ENCODE measurements at places on chromosomes 5 and 9. TPM values are rescaled to one million over a fixed set of nuclear protein-coding genes. Genes with fewer than 3 reads are reported as not detected.
A peak's percentile ranks its signal among the peaks of the same experiment; 100 is the strongest.

DNA sequence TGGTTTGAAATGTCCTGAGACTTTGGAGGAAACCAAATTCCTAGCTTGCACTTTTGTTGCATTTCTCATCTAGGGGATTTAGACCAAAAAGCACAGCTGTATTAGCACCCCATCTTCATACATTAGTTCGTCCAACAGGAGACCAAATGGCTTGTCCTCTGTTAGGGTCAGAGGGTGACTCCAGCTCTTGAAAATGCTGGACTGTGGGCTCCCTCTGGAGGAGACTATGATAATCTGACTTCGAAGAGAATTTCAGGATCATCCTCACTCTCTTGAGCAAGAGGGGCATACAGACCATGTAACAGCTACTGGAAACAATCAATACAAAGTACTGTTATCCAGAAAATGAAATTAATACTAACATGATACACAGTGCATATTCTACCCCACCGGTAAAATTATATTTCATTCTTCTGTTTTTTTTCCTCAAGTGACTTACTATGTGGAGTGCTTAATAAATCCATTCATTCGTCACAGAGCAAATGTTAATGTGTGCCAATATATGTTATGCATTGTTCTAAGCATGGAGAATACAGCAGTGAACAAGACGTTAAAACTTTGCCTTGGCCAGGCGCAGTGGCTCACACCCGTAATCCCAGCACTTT, 63.7 kb upstream of the PPP2CA start:
- peak; percentile 24 for DNase-seq

DNA sequence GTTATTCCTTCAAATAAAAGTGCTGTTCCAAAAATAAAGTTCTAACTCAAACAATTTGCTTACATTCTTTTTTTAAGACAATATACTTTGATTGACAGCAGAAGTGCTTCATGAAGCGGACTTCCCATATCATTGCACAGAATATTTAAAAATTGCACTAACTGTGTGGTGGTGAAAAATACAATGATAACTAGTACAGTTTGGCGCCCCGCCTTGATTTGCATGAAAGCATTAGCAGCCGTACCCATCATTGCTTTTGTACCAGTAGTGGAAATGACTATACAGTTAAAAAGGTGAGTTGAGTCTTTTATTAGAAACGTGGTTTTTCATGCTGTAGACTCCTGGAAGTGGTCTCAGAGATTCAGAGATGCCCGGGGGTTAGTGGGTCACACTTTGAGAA, 69.5 kb upstream of the MAP3K1 start:
- no peak for DNase-seq

DNA sequence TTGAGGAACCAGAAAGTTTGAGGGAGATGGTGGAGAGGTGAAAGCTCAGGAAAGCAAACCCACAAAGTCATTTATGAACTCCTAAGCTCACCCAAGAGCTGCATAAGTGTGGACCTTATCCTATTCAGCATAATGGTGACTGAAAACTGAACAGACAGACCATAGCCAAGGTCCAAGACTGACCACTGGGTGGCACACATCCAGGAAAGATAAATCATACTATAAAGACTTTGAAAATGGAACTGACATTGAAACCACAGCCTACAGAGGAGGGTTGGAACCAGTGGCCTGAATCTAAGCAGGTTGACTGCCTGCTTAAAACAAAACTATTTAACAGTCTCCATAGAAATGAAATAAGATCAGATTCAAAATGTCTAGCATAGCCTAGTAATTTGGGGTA, 121.0 kb upstream of the RGS7BP start:
- DNase-seq, result no peak

PALM2AKAP2 gene
- not detected for polyA plus RNA-seq

ABCA1 gene
- polyA plus RNA-seq, result 0.14 TPM

DNA sequence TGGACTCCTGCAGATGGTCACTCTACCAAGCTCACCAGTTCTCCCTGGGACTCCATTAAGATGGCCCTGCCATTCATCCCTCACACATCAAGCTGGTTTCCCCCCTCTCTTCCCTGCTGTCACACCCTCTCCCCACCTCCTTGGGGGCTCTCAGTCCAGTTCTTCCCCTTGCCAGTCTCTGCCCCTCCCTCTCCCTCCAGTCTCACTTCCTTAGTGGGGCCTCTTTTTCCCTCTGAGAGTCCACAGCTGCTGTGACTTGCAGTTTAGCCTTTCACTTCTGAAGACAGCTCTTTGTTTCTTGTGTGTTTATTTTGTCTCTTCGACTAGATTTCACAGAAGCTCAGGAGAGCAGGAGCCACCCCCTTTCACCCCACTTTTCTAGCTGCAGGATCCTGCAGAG, 10.5 kb downstream of the DOCK2 start:
- DNase-seq, result no peak

DNA sequence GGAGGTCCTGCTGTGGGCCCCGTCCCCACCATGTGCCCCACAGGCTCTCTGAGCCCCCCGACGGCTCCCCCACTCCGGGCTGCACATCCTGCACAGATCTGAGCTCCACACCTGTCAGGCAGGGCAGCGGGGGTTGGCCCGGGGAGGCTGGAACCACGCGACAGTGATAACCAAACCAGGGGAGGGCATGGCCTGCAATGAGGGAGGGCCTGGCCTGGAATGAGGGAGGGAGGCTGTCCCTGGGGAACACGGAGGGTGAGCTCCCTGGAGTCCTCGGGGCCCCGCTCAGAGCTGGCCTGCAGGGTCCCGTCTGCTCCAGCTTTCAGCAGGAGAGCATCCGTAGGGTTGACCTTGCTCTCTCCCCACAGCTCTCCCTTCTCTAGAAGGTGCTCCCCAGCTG, 30.5 kb downstream of the SLC9A3 start:
- DNase-seq, result no peak

- no peak for DNase-seq
Measured at GRCh38 chr9:135903358-135903656, 4.0 kb downstream of the CAMSAP1 start.

DNA sequence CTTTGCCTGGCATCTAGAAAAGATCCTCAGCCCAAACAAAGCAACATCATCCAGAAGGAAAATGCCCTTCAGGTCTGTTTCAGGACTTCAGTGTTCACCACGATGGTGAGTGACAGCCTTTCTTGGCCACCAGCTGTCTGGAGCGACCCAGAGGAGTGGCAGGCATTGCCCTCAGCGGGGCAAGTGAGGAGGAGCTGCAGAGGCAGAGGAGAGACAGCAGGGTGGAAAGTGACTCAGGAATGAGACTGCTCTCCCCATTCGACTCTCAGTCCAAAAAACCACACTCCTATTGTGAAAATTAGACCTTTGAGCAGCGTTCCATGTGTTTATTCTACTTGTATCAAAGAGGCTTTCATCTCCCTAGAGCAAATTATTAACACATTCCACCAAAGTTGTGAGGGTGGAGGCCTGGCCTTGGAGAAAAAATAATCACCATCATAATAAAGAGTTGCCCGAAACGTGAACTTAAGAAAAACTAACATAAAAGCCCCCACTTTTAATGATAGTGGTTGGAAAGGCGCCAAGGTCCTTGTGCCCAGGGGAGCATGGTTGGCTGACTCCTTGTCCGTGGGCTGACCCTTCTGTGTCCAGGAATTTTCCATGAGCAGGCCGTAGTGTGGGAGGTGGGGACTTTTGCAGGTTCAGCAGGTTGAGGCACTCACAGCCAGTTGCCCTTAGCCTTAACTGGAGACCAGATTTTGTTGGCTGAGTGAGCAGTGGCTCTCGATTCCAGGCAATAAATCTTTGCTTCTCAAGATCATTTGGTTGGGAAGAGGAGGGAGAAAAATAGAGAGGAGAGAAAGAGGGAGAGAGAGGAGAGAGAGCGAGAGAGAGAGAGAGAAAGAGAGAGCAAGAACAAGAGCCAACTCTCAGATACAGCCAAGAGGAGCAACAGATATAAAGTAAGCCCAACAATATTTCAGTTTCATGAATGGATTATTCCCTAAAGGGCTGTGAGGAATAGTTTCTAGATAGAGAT, 125.9 kb upstream of the ANKRD55 start:
- no peak for DNase-seq

DNA sequence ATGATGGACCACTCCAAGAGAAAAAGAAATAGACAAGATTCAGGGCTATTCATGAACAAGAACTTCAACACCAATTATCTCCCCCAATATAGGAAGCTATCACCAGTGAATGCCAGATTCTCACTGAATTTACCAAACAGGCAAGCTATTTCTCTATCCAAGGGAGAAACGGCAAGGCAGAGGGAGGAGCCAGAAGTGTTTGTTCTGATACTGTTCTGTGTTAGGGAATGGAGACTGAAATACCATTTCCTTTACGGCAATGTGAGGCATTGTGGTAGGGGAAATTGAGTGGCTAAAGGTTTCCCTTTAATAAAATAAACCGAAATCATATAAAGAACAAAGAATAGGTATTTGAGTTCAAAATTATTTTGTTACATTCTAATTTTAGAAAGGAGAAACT, 68.0 kb upstream of the ALDH1A1 start:
- DNase-seq, result no peak

TEK gene
- not detected for polyA plus RNA-seq

DNA sequence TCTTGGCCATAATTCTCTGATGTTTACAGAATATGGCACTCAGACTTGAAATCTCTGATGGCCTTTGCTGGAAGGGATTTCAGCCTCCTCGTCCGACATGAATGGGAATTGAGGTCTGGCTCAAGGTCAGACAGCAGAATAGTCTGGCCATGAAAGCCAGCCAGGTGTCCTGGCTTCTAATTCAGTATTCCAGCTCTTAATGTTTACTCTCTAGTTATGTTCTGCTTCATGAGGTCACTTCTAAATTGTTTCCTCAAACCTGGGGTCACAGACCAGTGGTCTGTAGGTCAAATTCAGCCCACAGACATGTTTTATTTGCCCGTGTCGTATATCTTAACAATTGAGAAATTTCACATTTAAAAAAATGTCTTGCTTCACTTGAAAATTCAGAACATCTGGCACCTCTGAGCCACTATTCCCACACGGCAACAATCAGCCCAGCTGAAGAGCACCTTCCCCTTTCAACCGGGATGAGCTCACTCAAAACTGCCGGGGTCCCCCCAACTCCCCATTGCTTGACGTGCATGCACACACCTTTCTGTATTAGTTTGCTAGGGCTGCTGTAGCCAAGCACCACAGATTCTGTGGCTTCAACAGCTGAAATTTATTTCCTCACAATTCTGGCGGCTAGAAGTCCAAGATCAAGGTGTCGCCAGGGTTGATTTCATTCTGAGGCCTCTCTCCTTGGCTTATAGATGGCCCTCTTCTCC, 243.5 kb downstream of the ENC1 start:
- no peak for DNase-seq

DNA sequence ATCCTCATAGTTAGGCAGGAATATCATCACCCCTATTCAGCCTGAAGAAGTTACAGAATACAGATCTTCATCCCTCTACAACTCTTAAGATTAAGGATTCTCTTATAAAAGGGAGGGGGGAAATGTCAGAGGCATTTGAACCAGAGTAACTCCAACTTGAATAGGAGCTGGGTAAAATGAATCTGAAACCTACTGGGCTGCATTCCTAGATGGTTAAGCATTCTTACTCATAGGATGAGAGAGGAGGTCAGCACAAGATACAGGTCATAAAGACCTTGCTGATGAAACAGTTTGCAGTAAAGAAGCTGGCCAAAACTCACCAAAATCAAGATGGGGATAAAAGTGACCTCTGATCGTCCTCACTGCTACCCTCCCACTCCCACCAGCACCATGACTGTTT, 14.4 kb downstream of the FREM1 start:
- no peak for DNase-seq

IFNA2 gene
- not detected for polyA plus RNA-seq

IL33 gene
- not detected for polyA plus RNA-seq

DNA sequence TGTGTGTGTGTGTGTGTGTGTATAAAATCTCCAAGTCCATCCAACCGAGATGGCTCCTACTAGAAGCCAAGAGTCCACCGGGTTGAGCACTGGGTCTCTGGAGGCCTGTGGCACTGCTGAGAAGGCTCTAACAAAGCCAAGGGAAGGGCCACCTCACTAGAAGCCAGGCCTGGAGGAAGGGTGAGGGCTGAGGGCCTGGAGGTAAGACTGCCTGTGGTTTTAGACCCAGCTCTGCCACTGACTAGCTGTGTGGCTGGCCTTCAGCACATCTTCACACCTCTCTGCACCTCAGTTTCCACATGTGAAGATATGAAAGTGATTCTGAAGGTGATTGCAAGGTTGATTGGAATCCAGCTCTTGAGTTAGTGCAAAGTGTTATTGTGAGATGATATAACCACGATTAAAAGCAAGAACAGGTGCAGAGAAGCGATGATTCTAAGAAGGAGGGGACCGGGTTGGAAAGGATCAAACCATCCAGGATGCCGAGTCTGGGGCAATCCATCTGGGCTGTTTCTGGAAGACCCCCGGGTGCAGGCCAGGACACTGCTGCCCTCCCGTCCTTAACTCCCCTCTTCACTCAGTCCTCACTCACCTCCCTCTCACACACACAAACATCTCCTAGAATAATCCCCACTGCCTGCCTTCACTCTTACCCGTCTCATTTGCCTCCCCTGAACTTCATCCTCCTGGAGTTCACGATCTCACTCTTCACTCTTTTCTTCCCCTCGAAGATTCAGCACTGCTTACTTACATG, 2.3 kb downstream of the IL4 start:
- no peak for DNase-seq

DNA sequence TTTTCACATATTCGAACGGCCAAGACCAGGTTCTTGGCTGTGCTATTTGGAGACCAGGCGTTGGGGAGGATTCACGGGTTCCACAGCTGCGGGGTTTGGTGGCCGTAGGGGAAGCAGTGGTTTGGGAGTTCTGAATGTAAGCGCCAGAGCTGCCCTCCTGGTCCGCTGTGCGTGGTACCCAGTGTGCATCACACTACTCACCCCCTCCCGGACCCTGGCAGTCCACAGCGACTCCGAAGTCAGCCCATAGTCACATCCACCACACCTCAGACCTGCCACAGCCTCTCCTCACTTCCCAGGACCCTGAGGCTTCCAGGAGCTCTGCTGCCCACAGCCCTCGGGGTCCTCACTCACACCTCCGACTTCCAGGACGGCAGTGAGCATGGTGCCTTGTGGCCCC, 26.8 kb downstream of the AMBP start:
- DNase-seq, result no peak

GRCh38 chr9:103533318-103533717, 538.2 kb downstream of the CYLC2 start:
- no peak for DNase-seq

B4GALT7 gene
- 26.2 TPM for polyA plus RNA-seq

DNA sequence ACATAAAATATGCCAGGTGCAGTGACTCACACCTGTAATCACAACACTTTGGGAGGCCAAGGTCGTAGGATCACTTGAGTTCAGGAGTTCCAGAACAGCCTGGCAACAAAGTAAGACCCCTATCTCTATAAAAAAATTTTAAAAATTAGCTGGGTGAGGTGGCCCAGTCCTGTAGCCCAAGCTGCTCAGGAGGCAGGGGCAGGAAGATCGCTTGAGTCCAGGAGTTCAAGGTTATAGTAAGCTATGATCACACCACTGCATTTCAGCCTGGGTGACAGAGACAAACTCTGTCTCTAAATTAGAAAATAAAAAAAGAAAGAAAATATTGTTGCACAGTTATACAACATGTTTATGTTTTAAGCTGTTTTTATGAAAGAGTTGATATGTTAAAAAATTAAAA, 6.8 kb downstream of the CENPK start:
- DNase-seq, result no peak

- DNase-seq, result no peak
Measured at GRCh38 chr5:72152545-72152944, 45.3 kb downstream of the MAP1B start.

Data from GM12878 (cell line).